ENCODE measurements at places on chromosomes 3 and 15.

- DNase-seq: no peak
These were observed 2.7 kb downstream of the RPL22L1 start for GRCh38 chr3:170867143-170867937.

GRCh38 chr3:68306571-68306970 is 625.8 kb downstream of the TAFA4 start:
- DNase-seq: no peak

DNA sequence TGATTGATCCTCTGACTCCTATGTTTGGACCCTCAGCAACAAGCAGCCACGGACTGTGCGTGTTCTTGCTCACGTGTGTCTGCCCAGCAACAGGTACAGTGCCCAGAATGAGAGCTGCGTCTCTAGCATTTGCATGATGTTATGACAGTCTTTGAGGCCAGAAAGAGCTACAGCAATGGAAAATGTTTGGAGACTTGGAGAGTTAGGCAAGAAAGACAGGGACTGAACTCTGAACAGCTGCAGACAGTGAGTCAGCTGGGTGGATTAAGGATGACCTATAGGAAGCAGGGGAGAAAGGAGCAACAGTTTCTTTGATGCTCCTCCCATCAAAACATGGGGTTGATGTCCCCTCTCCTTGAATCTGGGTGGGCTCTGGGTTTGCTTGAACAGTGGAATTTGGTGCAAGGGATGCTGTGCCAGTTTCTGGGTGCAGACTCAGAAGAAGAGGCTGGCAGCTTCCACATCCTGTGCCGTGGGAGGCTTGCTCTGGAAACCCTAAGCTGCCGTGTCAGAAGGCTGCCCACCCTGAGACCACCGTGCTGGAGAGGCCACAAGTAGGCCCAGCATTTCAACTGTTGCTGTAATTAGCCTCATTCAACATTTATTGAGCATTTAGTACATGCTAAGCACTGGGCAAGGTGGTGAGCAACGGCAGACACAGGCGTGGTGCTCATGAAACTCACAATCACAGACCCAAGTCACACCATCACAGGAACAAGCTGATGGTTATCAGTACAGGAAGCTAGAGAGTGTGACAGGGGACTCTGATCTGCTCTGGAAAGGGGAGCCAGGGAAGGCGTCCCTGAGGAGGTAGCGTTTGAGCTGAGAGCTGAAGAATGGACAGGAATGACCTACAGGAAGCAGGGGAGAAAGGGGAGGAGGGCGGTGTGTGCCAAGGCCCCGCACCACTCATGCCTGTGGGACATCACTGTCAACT is 21.7 kb downstream of the CCR9 start:
- DNase-seq: no peak

GRCh38 chr3:40969756-40970466 is 229.4 kb upstream of the CTNNB1 start:
- no peak for DNase-seq

GRCh38 chr3:12436514-12437220 is 47.6 kb upstream of the TSEN2 start:
- DNase-seq: no peak

- DNase-seq: no peak
These were observed 24.5 kb upstream of the GOLGA6C start for GRCh38 chr15:75233504-75234190.

GRCh38 chr3:190429681-190430080 is 20.0 kb downstream of the TMEM207 start:
- DNase-seq: no peak

DNA sequence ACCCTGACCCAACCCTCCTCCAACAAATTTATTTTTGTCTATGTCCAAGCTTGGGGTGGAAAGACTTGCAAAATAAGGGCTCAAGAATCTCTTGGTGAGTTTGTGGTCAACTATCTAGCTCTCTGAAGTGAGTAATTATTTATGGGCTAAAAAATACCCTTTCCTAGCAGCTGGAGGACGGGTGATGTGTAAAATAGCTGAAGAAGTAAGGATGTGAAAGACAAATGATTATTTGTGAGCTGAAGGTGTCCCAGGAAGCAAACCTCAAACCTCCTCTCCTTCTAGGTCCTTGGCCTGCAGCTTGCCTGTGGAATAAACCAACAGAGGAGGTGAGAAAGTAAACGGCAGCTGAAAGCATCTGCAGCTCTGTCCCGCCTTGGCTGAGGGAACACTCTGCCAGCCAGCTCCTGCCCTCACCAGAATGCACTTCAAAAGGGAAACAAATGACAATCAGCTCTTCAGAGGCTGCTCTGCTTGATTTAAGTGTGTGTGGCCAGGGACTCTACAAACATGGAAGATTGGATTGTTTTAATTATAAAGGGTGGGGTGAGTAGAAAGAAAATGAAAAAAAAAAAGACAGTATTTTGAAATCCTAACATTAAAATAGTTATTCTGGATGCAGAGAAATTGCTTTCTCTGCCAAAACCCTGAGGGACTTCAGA is 60.3 kb downstream of the TM4SF4 start:
- DNase-seq: no peak

DNA sequence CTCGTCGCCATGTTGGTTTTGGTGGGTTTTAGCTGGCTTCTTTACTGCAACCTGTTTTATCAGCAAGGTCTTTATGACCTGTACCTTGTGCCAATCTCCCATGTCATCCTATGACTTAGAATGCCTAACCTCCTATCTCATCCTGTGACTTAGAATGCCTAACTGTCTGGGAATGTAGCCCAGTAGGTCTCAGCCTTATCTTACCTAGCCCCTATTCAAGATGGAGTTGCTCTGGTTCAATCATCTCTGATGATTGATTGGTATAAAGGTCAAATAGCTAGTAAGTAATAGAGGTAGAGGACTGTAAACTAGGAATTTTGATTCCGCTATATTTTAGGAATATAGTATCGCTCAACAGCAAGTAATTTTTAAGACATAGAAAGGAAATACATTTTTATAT is 1.3 kb upstream of the ACKR2 start:
- no peak for DNase-seq

GRCh38 chr15:43483297-43484128 is 9.4 kb downstream of the TP53BP1 start:
- DNase-seq: no peak
